ENCODE measurements at places on chromosomes 13 and 19.

DNA sequence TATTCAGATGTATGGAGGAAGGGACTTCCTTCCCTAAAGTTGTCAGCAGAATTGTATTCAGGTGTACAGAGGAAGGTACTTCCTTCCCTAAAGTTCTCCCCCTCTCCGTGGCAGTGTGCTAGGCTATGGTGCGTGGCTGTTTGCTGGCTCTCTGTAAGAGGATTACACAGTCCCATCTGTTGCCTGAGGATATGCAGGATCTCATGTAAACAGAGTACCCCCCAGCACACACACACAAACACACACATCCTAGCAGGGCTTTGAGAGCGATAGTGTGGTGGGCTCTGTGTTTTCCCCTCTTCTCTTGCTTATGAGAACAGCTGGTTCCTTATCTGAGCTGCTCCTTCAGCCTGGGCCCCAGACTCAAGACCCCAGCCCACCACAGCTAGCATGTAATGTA lies 10.3 kb downstream of the NEK5 start:
- no peak for DNase-seq

DNA sequence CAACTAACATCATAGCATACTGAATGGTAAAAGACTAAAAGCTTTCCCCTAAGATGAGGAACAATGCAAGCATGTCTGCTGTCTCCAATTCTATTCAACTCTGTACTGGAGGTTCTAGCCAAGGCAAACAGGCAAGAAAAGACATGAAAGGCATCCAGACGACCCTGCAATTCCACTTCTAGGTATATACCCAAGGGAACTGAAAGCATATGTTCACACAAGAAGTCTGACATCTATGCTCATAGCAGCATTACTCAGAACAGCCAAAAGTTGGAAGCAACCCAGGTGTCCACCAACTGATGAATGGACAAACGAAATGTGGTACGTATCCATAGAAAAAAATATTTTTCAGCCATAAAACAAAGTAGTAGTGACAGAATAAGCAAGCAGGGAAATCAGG lies 39.1 kb downstream of the PEPD start:
- no peak for DNase-seq

DNA sequence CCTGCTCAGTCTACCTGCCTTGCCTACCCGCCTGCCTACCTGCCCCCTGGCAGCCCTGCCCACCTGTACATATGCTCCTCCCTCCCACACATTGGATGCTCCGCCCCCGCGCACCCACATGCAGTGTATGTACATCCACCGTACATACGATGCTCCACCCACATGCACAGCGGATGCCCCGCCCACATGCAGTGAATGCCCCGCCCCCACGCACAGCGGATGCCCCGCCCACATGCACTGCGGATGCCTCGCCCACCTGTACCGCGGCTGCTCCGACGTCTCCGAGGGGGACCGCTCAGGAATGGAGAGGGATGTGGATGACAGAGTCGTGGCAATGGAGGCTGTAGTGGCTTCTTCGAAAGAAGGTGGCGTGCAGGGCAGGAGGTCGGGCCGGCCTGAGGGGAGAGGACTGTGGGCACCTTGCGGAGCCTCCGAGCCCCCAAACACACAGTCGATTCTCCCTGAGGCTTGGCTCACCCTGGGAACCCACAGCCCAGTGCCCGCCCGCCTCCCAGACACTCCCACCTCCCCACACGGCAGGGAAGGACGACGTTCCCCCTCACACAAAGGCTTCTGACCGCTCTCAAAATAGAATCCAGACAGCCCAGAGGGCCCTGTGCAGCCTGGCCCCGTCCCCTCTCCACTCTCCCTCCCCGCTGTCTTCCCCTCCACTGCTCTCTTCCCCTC lies 16.5 kb upstream of the CACTIN start:
- DNase-seq = no peak

DNA sequence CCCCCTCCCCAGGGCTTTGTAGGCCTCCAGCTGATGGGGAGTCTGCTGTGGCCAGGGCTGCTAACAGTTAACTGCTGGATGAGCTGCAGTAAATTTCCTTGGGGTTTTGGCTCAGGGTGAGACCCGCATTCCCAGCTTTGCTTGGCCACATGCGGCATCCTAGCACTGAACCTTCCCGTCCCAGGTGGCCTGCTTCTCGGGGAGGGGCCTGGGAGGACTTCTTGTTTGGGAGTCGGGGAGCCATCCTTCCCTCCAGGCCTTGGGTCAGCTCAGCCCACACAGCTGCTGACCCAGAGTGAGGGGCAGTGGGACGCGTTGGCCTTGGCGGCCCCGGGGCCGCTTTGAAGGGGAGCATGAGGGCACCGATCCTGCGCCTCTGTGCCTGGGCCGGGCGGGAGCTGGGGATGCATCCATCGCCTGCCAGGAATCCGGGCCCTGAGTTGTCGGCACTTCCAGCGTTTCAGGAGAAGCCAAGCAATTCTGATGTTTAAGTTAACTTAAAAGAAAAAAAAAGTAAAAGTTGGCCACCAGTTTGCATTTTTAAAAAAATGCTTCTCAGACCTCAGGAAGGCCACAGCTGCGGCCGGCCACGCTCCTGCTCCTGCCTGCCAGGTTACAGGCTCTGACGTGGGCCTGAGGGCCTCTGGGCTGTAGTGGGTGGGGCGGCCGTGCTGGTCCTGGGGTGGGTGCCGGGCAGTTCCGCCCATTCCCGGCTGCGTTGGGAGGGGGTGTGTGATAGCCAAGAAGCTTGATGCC lies 27.7 kb downstream of the CRTC1 start:
- no peak for DNase-seq

DNA sequence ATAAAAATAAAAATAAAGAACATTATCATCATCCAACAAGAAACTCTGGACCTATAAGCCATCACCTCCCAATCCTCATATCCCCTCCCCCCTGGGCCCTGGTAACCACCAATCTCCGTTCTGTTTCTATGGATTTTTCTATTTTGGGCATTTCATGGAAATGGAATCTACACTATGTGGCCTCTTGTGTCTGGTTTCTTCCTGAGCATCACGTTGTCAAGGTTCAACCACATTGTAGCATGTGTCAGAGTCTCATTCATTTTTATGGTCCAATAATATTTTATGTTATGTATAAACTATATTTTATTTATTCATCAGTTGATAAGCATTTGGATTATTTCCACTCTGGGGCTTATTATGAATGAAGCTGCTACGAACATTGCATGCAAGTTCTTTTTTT lies 26.9 kb downstream of the SULT2B1 start:
- no peak for DNase-seq

- no peak for DNase-seq
Observed at GRCh38 chr13:50483416-50483815, 360.1 kb downstream of the DLEU7 start.

- DNase-seq = no peak
Observed at GRCh38 chr13:114288157-114288591, 6.8 kb downstream of the UPF3A start.
